ENCODE measurements at places on chromosomes 12 and 14. TPM values are rescaled to one million over a fixed set of nuclear protein-coding genes. Genes with fewer than 3 reads are reported as not detected.

BORCS5 gene
- 8.4 TPM for polyA plus RNA-seq

SSTR1 gene
- polyA plus RNA-seq, result not detected

RNASE3 gene
- polyA plus RNA-seq, result not detected

FKBP3 gene
- 48.9 TPM for polyA plus RNA-seq

KRT5 gene
- not detected for polyA plus RNA-seq

COA8 gene
- polyA plus RNA-seq, result 36.7 TPM

REC8 gene
- 10.7 TPM for polyA plus RNA-seq

DIO2 gene
- not detected for polyA plus RNA-seq

TBC1D30 gene
- polyA plus RNA-seq, result 0.13 TPM

NID2 gene
- polyA plus RNA-seq, result 0.35 TPM

MYH6 gene
- polyA plus RNA-seq, result not detected

CELA1 gene
- 9.2 TPM for polyA plus RNA-seq

PTPRQ gene
- polyA plus RNA-seq, result not detected

ATP2B1 gene
- 11.0 TPM for polyA plus RNA-seq

HSPB8 gene
- not detected for polyA plus RNA-seq

SPRING1 gene
- 23.5 TPM for polyA plus RNA-seq

CCND2 gene
- 57.3 TPM for polyA plus RNA-seq

FAM90A1 gene
- not detected for polyA plus RNA-seq

CD4 gene
- 576 TPM for polyA plus RNA-seq

MDGA2 gene
- not detected for polyA plus RNA-seq

CDH24 gene
- polyA plus RNA-seq, result 0.52 TPM

CRIP1 gene
- polyA plus RNA-seq, result 787 TPM
